ENCODE measurements at places on chromosomes 13 and 19.

GRCh38 chr13:50513300-50513877, 330.1 kb downstream of the DLEU7 start:
- DNase-seq: no peak

- no peak for DNase-seq
Measured at GRCh38 chr13:90547272-90547790, 800.2 kb upstream of the MIR17HG start.

DNA sequence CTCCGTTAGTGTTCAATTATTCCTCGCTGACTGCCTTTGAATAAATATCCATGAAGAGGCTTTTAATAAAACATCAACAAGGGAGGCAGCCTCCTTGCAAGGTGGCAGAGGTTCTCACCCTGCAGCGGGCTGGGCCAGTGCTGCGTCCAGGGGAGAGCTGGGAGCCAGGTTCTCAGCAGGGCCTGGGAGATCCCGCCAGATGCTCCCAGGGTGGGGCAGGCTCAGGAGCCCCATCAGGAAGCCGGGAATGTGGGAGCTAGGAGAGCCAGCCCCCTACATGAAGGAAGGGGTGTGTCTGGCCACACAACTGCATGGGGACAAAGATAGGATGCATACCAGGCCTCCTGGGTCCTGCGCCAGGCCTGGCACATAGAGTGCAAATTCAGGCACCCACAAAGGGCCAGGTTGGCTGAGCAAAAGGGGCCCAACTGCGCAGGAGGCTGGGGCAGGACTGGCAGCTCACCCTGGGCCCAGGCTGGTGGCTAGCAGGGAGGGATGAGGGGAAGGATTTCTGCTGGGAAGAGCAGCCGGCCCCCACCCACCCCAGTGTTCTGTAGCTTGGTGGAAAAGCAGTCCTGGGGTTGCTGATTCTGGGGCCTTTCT, 22.8 kb downstream of the VSTM2B start:
- no peak for DNase-seq

GRCh38 chr13:48831248-48831647, 144.5 kb upstream of the FNDC3A start:
- DNase-seq: no peak

DNA sequence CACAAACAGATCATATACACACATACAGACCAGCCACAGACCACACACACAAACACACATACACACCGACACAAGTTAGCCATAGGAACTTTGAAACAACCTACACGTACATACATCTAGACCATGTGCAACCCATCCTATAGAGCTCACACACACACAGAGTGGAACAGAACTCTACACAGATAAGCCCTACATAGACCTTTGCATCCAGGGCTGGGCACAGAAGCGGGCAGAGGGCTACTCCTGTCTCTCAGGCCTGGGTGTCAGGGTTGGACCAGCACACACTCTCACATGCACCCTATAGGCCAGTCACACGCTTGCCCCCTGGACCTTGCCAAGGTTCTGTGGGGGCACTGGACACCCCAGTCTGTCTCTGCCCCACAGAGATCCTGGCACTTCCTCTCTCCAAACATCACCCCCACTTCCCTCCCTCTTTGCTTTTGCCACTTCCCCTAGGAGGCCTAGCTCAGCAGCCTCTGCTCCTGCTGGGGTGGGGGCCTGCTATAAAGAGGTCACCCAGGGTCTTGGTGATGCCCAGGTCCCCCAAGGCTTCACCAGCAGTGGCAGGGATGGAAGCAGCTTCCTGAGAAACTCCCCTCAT, 5.8 kb upstream of the JUNB start:
- DNase-seq: no peak

- no peak for DNase-seq
Measured at GRCh38 chr13:27641711-27642502, 20.2 kb downstream of the POLR1D start.

- DNase-seq: no peak
Measured at GRCh38 chr19:18428173-18428786, 9.1 kb downstream of the SSBP4 start.

- DNase-seq: peak; percentile 50
Measured at GRCh38 chr13:24511816-24512196, 772 bp downstream of the PARP4 start.

GRCh38 chr13:20149762-20150161, 11.1 kb downstream of the GJA3 start:
- DNase-seq: no peak

DNA sequence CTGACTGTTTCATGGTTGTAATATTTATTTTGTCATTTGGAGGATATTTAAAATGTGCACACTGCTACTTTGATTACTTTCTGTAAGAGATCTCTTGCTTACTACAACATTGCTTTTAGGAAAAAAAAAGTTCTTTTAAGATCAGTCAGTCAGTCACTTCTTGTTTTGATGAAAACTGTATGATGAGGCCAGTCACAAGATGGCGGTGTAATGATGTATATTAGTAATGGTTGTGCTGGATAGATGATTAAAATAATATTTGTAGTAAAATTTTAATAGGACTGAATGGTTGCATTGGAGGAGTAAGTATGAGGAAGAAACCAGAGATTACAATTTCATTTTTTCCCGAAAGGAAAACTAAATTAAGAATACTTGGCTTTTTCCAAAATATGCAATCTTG, 2411.1 kb downstream of the PCDH9 start:
- no peak for DNase-seq

GRCh38 chr19:3931041-3931440, 1.8 kb upstream of the NMRK2 start:
- peak; percentile 18 for DNase-seq

GRCh38 chr13:24734950-24735349, 29.0 kb upstream of the RNF17 start:
- no peak for DNase-seq

DNA sequence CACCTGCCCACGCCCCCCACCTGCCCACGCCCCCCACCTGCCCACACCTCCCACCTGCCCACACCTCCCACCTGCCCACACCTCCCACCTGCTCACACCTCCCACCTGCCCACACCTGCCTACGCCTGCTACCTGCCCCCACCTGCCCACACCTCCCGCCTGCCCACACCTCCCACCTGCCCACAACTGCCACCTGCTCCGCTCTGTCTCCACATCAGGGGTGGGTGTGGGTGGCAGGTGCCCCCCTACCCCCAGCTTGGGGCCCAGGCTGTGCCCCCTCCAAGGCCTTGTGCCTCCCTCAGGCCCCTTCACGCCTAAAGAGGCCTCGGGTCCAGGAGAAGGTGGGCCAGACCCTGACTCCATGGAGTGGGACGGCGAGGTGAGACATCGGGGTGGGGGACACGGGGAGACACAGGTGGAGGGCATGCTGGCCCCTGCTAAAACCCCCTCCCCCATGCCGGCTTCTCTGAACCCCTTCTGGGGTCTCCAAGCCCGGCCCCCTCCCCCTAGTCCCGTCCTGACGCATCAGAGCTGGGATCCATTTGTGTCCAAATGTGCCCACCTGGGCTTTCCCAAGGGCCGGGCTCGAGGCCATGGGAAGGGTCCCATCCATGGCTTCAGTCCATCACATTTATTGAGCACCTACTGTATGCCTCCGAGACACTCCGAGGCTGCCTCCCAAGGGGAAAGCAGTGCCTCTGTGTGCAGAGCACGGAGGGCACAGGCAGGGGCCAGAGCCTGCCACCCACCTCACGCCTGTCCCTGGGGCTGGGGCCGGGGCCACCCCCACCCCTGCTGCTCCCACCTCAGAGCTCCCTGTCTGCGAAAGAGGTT, 4.9 kb downstream of the PLK5 start:
- no peak for DNase-seq

DNA sequence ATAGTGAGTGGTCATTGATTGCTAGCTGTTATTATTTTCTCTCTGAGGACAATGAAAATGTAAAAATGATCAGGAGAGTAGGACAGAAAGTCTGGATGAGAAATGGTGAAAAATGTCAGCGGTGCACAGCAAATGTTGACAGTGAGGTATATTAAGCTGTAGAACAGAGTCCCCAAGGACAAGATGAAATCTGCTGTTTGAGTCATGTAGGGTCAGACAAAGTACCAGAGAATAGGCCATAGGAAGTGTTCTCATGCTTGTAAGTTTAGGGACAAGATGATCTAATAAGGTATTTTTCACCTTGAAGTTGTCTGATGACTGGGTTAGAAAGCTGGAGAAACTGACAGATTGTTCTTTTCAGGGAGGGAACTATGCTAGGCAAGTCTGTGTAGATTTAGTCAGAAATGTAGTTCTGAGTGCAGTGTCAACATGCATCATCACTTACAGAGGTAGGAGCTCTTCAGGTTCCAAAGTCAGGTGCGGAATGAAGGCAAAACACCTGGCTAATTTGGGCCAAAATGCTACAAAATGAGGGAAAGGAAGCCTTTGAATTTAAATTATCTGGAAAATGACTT, 369.3 kb downstream of the DLEU7 start:
- no peak for DNase-seq

DNA sequence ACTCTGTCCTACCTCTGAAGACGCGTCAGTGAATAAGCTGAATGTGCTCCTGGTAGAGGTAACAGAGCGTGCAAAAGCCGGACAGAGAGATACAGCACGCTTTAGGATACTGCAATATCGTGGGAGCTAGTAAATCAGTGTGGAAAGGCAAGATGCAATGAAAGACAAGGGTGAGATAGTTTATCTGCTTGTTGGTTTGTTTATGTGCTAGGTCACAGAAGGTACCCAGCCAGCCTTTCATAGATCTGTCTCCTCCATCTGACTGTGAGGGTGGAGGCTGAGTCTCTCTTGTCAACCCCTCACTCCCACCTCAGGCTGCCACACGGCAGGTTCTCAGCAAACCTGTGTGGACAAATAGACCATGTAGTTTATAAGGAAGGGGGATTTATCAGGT, 904 bp upstream of the GIPC1 start:
- DNase-seq: no peak

DNA sequence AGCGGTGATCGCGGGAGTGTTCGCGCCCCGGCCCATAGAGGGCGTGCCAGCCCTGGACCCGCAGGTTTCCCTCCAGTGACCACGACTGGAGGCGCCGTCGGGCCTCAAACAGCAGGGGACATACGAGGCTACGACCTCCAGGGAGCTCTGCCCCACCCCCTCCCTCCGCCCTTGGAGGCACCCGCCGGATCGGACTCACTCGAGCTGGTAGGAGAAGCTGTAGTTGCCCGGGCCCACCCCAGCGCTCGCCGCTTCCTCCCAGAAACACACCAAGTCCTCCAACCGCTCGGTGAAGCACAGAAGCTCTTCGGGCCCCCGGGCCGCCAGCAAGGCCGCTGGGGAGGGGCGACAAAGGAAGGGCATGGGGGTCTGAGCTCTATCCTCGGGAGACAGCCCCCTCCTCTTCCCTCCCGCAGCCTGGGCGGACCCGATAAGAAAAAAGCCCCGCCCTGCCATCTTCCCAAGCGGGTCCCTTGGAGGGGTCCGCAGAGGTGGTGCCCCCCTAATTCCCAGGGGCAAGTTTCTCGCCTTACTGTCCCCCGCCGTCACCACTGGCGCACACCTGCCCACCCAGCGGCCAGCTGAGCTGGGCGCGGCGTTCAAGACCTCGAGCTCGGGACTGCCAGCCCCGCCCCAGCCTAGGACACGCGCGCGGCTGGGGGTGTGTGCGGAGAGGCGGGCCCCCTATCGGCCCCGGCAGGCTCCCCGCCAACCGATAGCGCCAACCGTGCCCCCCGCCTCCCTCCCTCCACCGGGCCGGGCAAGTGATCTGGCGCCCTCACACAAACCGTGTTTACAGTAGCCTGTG, 1.0 kb downstream of the EPOR start:
- DNase-seq: peak; percentile 74

DNA sequence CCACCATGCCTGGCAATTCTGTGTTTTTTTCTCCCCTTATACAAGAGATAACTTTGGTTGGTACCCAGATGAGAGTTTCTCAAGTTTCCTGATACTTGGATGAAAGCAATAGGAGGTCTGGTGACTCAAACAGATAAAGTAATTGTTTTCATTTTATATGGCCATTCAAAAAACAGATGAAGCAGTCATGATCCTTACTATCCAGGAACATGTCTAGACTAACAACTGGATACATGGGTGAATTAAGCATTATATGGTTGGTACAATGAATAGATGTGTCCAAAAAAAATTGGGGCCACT, 8.5 kb downstream of the ZNF430 start:
- DNase-seq: no peak

DNA sequence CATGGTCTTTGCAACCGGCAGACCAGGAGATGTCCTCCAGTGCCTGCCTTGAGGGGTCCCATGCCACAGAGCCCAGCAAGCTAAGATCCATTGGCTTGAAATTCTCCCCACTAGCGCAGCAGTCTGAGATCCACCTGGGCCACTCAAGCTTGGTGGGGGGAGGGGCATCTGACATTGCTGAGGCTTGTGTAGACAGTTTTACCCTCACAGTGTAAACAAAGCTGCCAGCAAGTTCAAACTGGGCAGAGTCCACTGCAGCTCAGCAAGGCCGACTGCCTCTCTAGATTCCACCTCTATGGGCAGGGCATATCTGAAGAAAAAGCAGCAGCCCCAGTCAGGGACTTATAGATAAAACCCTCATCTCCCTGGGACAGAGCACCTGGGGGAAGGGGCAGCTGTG, 32.0 kb upstream of the ITM2B start:
- DNase-seq: no peak

DNA sequence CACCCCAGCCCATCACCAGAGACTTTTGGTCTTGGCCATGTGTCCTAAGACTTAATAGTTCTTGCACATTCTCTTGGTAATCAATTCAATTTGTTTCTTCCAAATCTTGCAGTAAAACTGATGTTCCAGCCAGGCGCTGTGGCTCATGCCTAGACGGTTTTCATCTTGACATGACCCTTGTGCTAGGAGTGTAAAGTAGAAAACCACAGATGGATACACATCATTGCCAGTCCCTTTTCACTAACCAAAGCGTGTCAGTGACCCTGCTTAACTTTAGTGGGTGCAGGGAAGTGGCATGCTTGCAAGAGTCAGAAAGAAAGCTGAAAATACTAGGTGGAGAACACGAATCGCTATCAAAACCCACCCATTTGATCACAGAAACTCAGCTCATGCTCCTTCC, 18.0 kb upstream of the CD70 start:
- no peak for DNase-seq

DNA sequence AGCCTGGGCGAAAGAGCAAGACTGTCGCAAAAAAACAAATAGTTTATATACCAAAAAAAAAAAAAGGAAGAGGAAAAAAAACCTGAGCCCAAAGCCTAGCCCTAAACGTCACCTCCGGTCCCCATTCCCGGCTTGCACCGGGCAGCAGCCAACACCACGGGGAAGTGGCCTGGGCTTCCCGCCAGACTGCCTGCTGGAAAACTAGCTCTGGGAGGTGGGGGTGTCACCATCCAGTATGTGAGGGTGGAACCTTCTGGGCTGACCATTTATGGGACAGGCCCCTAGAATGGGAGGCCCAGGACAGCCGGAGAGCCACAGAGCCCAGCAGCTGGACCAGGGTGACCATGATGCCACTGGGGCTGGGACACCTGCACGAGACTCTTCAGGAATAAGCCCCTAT, 37.3 kb downstream of the IL12RB1 start:
- DNase-seq: no peak
